Mucosa of descending colon (tissue), 3 donors: ENCODE measurements at places on chromosomes 12 and 14. TPM values are rescaled to one million over a fixed set of nuclear protein-coding genes. Genes with fewer than 3 reads are reported as not detected.

- no peak for DNase-seq
Observed at GRCh38 chr14:100732766-100733100, 6.0 kb downstream of the DLK1 start.

- DNase-seq = no peak
Observed at GRCh38 chr14:86852530-86852929, 1140.5 kb downstream of the GALC start.

DNA sequence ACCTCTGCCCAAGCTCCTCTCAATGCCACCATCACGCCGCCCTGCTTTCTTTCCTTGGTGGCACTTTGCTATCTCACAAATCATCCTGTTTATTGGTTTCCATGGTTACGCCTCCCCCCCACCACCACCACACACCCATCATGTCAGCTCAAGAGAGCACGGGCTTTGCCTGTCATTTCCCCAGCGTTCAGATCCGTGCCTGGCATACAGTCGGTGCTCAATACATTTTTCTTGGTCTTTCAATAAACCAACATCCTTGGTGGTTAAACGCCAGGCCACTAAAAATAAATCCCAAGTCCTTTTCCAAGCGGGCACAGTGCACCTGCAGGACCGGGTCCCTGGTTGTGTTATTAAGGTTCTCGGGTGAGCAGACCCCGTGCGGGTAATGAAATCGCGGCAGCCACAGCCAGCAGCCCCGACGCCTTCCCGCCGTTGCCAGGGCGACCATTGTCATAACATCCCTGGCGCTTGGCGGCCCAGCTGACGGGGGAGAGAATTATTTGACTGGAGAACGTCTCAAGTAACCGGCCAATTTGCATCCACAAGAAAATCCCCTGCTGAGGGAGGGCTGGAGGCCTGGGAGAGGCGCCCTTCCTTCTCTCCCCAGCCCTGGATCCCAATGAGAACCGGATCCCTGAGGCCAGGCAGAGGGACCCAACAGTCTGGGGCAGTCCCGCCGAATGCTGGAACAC lies 92.9 kb downstream of the KSR2 start:
- DNase-seq = no peak

GRCh38 chr12:91189516-91189915 lies 6.9 kb upstream of the DCN start:
- DNase-seq = no peak

Gene REM2
- 0.35 TPM for total RNA-seq

Gene MUCL1
- total RNA-seq = not detected
